ENCODE measurements at places on chromosomes 6 and 20.

DNA sequence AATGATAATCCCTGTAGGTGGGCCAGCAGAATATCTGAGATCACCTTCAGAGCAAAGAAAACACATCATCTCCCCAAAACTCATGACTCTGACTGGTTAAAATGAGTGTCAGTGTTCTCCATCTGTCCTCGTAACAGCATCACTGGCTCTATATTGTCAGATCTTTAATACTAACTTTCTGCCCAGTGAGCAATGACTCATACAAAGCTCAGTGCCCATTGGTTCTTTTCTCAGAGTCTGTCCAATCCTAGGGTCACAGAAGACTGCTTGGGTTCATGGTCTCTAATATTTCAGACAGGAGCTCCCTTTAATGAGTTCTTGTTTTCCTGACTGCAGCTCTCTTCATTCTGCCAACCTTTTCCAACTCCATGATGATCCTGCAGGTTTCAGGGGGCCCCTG, 36.4 kb downstream of the HLA-DPB1 start:
- peak; percentile 57 for DNase-seq

DNA sequence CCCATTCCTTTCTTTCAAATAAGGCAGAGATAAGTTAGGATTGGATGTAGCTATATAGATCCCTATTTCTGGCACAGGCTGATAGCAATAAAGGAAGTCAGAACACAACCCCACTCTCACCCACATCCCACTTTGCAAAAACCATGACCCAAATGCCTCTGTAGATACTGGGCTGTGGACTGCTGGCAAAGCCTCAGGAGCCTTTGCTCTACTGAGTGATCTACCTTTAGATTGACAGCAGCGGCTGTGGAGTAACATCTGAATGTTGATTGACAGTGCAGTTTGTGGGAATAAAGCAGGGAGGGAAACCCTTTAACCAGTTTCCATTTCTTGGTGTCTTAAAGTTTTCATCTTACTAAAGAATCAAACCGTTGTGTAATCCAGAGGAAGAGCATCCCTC, 6.7 kb upstream of the TMEM30A start:
- no peak for DNase-seq

GRCh38 chr6:42532038-42532669, 31.7 kb upstream of the UBR2 start:
- DNase-seq = peak; percentile 70

DNA sequence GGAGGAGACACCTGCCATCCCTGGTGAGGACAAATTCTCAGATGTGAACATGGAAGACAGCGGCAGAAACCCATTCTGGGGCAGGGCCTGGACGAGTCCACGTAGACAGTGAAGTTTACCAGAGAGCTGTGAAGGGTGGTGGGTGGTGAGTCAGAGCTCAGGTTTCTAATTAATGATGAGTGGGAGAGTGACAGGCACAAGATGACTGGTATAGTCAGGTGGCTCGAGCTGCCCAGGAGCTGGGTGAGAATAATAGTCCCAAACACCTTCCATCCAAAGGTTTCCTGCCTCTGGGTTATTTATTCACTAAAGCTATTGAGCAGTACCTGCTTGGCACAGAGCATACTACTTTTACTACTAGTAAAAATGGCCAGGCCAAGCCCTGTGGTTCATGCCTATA, 6.0 kb downstream of the TLDC2 start:
- peak; percentile 60 for DNase-seq

DNA sequence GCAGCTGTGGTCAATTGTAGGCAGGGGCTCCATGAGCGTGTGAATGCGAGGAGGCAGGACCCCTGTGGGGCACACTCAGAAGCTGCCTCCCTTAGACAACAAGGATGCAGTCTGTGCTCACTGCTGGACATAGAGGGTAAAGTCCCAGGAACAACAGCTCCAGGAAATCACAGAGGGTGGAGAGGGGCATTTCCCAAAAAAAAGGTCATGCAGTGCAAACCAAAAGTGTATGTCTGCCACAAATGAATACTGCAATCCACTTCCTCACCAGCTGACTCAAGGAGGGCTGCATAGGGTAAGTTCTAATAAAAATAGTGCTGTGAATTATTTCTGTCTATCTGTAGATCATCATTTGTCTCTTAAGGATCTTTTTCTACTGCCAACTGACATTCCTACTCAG, 95.8 kb downstream of the RNF182 start:
- no peak for DNase-seq

DNA sequence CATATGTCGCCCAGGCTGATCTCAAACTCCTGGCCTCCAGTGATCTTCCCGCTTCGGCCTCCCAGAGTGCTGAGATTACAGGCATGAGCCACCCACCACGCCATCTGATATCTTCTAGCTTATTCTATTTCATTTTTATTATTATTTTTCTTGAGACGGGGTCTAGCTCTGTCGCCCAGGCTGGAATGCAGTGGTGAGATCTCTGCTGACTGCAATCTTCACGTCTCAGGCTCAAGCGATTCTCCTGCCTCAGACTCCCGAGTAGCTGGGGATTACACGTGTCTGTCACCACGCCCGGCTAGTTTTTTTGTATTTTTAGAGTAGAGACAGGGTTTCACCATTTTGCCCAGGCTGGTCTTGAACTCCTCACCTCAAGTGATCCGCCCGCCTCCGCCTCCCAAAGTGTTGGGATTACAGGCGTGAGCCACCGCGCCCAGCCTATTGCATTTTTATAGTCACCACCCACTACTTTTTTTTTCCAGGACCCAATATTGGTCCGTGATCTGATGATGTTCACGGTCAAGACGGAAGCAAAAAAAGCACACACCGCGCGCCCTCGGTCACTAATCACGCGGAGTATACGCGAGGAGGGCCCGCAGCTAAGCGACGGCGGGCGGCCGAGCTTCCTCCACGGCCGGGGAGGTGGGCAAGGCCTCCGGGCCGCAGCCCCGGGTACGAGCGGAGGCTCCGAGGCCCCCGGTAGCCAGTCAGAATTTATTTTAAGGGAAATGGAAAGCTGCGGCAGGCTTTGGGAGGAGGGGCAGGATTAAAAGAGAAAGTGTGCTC, 1.1 kb upstream of the LSM14B start:
- DNase-seq = peak; percentile 85

DNA sequence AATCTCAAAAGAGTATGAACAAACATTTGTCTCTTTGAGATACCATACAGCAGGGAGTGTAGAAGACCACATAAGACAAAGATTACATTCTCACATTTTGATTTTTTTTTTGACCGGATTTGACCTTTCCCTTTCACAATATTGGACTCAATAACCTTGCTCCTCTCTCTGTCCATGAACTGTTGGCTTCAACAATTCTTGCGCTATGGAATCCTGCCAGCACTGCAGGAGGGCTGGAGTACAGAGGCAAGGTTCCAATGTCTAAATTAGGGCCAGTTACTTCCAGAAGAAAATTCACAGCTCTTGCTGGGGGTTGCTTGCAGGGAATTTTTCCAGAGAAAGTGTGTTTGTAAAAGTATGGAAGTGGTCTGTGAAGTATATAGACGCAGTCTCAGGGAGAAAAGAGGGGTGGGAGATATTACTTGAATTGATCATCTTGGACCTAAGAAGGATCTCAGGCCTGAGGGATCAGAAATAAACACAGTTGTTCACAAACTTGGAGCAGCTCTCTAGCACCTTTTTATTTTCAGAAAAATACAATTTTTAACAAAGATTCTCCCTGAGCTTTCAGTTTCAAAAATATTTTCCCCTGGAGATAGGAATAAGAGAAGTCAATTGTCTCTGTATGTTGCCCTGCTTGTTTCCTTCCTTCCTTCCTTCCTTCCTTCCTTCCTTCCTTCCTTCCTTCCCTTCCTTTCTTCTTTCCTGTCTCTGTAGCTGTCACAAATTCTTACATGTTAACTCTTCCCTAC, 765.9 kb downstream of the BCKDHB start:
- DNase-seq = no peak

GRCh38 chr6:63904650-63905248, 269.1 kb downstream of the PHF3 start:
- DNase-seq = no peak

DNA sequence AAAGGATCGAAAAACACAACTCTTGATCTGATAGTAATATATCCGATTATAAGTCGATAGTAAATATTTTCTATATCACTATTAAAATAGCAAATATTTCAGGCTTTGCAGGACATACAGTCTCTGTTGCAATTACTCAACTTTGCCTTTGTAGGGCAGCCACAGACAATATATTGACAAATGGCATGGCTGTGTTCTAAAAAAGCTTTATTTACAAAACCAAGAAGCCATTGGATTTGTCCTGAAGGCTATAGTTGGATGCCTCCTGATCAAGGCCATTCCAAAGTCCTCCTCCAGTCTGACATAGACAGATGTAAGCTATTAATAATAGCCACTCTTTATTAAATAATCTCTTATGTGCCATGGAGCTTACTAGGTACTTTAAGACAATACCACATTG, 5.9 kb downstream of the OCSTAMP start:
- DNase-seq = no peak

DNA sequence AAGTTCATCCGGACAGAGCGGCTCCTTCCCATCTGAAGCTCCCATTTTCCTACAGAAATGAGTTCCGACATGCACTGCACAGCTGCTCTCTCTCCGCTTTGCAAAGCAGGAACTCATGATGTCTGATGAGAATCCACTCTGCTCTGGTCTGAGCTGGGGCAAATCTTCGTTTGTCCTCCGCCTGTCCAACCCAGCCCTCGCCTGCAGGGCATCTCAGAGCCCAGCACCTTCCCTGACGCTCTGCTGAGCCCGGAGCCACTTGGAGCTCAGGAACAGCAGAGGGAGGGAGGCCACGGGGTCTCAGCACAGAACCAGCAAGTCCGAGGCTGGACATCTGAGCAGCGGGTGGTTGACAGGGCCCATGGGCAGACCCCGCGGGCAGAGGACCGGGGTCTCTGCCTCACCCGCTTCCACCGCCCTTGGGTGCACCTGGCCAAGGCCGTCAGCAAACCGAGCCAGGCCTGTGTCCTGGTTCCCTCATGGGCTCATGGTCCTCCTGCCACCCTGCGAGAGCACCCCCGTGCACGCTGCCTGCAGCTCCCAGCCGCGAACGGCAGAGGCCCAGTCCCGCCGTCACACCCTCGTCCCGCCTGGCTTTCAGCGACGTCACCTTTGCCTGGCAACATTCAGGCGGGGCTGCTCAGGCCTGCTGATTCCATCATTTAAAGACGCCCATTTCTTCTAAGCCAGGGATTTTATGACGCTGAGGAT, 78.5 kb upstream of the BHLHE23 start:
- peak; percentile 19 for DNase-seq

DNA sequence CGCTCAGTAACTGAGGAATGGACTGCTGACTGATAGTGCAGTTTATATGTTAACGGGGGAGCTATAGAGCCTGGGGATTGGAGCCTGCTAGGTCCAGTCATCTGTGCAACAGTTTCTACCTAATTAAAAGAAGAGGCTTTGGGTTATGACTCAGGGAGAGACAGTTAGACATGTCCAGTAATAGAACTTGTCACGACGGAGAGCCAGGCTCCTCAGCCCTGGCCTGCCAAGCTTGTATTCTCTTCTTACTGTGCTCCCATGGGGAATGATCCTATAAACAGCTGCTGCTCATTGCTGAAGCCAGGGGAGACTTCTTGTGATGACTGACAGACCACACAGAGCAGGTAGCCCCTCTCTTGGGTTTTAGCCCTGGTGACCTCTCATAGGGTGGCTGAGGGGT, 69.3 kb downstream of the SYNJ2 start:
- no peak for DNase-seq

GRCh38 chr6:53045891-53046673, 19.1 kb upstream of the FBXO9 start:
- DNase-seq = no peak

DNA sequence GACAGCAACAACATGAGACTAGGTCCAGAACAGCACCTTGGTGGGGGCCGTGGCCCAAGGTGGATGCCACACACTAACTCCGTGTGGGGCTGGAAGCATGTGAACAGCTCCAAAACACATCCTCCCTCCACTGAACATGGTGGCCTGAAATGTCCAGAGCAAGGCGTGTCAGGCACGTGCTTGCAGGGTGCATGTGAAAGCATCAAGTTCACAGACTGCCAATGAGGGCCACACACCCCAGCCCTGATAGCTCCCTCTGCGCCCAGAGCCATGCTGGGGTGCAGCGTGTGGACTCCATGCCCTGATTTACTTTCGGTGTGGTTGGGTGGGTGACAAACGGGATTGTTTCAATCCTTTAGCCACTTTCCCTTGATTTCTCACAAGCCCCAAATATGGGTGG, 20.1 kb upstream of the RPP40 start:
- DNase-seq = no peak

GRCh38 chr20:1786486-1786885, 108.7 kb upstream of the SIRPA start:
- DNase-seq = no peak

- no peak for DNase-seq
Observed at GRCh38 chr6:62393608-62394007, 107.6 kb upstream of the KHDRBS2 start.

GRCh38 chr20:33061658-33062028, 7.9 kb downstream of the BPIFB3 start:
- no peak for DNase-seq

- DNase-seq = peak; percentile 42
Observed at GRCh38 chr20:61886721-61887595, 178.7 kb downstream of the TAF4 start.

DNA sequence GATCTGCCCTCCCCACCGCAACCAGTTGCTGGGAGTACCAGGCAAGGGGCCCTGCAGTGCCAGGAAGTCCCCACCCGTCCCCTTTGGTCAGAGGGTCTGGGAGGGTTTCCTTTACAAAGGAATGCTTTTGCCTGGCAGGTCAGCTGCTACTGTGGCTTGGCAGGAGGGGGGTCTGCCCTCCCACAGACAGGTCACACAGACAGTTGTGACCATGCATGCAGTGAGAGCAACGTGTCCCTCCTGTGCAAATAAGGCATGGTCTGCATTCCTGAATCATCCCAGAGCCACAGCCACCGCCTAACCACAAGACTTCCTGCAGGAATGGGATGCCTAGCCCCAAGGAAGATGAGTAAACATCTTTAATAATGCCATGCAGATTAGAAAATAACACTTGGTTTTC, 439 bp upstream of the F13A1 start:
- DNase-seq = no peak

DNA sequence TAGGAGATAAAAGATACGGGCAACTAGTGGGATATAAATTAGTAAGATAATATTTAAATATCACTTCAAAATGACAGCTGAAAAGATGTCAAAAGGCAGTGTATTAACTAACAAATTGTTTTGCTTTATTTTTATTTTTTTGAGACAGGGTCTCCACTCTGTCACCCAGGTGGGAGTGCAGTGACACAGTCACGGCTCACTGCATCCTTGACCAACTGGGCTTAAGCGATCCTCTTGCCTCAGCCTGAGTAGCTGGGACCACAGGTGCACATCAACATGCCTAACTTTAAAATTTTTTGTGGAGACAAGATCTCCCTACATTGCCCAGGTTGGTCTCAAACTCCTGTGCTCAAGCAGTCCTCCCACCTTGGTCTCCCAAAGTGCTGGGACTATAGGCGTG, 5.9 kb downstream of the ZNF292 start:
- no peak for DNase-seq

DNA sequence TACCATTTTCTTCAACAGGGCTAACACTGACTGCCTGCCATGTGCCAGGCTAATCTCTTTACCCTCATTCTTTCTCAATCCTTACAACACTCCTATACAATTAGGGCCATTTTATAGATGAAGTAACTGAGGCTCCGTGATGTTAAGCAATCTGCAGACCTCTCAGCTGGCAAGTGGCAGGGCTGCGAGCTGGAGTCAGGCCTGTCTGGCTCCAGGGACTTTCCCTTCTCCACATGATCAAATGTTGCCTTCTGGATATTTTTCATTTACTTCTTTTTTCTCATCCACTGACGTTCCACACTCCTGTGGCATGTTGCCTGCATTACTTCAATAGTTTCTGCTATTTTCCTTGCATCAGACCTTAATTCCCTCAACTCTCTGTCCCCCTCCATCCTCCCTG, 55.2 kb upstream of the TAGAP start:
- DNase-seq = no peak
